ENCODE measurements at places on chromosomes 1 and 21. TPM values are rescaled to one million over a fixed set of nuclear protein-coding genes. Genes with fewer than 3 reads are reported as not detected.

Gene BTBD8
- total RNA-seq = 1.2 TPM

Gene POU3F1
- total RNA-seq = 0.44 TPM

Gene CD1B
- total RNA-seq = not detected

Gene NR5A2
- total RNA-seq = not detected

Gene SLC35F3
- 6.9 TPM for total RNA-seq

Gene PLA2G5
- total RNA-seq = not detected

Gene KRTAP12-2
- not detected for total RNA-seq

Gene TRNP1
- 0.73 TPM for total RNA-seq

- H3K4me1 ChIP-seq = no peaks in the 10 kb centered on the region
- no peak overlapping the region for H3K27ac ChIP-seq
Observed at GRCh38 chr1:113993072-113993471, 13.8 kb downstream of the OLFML3 start.

- peaks cover 10% of the 10 kb centered on the region for H3K36me3 ChIP-seq
- no peak overlapping the region for H3K27ac ChIP-seq
- no peak for DNase-seq
Observed at GRCh38 chr1:20896826-20897225, 109.7 kb upstream of the HP1BP3 start.

- no peak overlapping the region for H3K27ac ChIP-seq
- H3K4me1 ChIP-seq = no peaks in the 10 kb centered on the region
- no peaks in the 10 kb centered on the region for H3K36me3 ChIP-seq
- DNase-seq = no peak
Observed at GRCh38 chr21:40901691-40902090, 54.7 kb upstream of the DSCAM start.

DNA sequence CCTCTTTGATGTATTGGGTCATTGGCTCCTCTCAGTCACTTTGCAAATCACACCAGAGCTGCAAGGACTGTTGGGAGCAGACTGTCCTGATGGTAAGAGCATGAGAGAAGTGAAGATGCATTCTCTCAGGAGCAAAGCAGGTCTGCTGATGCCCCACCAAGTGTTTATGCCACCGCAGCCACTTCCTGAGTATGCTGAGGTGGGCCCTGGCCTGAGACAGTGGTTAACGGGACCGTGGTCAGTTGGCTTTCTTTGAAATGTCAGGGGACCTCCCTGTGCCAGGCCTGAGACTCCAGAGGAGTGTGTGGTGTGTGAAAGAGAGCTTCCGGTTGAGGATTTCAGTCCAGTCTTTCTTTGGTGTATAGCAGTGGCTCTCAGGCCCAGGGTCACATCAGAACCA lies 79.4 kb downstream of the SPATA46 start:
- no peak for DNase-seq
- no peak overlapping the region for H3K4me3 ChIP-seq
- no peak overlapping the region for H3K27ac ChIP-seq
- H3K27me3 ChIP-seq = no peaks in the 10 kb centered on the region
- H3K36me3 ChIP-seq = no peaks in the 10 kb centered on the region

DNA sequence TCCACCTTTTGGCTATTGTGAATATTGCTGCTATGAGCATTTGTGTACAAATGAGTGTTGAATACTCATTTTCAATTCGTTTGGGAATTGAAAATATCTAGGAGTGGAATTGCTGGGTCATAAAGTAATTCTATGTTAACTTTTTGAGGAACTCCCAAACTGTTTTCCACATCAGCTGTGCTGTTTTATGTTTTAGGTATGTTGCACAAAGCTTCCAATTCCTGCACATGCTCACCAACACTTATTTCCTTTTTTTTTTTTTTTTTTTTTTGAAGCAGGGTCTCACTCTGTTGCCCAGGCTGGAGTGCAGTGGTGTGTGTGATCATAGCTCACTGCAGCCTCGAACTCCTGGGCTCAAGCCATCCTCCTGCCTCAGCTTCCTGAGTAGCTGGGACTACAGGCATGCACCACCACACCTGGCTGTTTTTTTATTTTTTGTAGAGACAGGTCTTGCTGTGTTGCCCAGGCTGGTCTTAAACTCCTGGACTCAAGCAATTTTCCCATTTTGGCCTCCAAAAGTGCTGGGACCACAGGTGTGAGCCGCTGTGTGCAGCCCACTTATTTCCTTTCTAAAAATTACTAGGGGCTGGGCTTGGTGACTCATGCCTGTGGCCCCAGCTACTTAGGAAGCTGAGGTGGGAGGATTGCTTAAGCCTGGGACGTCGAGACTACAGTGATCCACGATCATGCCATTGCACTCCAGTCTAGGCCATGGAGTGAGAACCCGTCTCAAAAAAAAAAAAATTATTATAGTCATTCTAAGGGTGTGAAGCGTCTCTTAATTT lies 33.4 kb downstream of the TMCC2 start:
- no peaks in the 10 kb centered on the region for H3K27me3 ChIP-seq
- peaks cover 7% of the 10 kb centered on the region for H3K4me1 ChIP-seq
- H3K27ac ChIP-seq = no peak overlapping the region
- no peak overlapping the region for H3K4me3 ChIP-seq
- DNase-seq = no peak
- H3K36me3 ChIP-seq = no peaks in the 10 kb centered on the region

DNA sequence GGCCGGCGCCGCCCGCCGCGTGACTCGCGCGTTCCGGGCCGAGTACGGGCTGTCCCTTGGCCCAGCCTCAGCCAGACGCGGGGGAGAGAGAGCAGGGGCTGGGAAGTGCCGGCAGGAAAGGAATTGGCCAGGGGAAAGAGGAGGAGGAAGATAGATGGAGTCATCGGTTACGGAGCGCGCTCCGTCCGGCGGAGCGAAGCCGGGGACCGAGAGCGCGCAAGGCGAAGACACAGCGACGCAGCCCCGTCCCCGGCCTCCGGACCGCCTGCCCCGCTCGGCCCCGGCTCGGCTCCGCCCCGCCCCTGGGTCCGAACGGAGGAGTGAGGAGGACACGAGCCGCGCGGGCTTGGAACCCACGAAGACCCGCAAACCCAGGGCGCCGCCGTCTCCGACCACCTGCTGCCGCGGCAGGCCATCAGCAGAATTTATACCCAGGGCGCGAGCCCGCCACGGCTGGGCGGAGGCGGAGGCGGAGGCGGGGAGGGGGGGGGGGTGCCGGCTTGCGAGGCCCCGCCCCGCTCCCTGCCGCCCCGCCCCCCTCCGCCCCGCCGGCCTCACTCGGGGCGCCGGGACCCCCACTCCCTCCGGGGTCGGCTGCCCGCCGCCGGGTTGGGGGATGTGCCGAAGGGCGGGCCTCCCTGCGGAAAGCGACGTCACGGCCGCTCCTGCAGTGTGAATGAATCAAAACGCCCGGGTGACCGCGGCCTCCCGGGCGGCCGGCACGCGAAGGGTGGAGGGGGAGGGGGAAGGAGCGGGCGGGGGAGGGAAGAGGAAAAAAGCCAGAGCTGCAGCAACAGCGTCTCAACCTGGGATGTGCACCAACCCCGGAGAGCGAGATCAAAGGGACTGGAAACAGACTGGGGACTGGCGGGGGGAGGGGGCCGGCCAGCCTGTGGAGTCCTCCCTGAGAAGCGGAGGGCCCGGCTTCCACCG lies at the start of gene LHX4:
TSS of gene LHX4 (plus strand) at position 782 of the 933 bp plus-strand sequence. CDS start 266 bp downstream, outside the sequence.
- no peak within 1 kb of the TSS for H3K27ac ChIP-seq
- peaks cover 24% of the 10 kb centered on the region for H3K4me1 ChIP-seq
- H3K4me3 ChIP-seq = peak within 1 kb of the TSS; percentile 62
- no peak for DNase-seq
- no peaks in the 10 kb centered on the region for H3K36me3 ChIP-seq
- H3K27me3 ChIP-seq = peaks cover 55% of the 10 kb centered on the region

GRCh38 chr1:86119214-86119764 lies 37.3 kb downstream of the COL24A1 start:
- no peak for DNase-seq
- no peaks in the 10 kb centered on the region for H3K27me3 ChIP-seq
- H3K36me3 ChIP-seq = no peaks in the 10 kb centered on the region
- H3K4me1 ChIP-seq = no peaks in the 10 kb centered on the region
- no peak overlapping the region for H3K4me3 ChIP-seq

- no peak for DNase-seq
- H3K4me3 ChIP-seq = no peak overlapping the region
- no peaks in the 10 kb centered on the region for H3K27me3 ChIP-seq
- peaks cover 26% of the 10 kb centered on the region for H3K36me3 ChIP-seq
- peaks cover 54% of the 10 kb centered on the region for H3K4me1 ChIP-seq
- peak overlapping the region; percentile 30 for H3K27ac ChIP-seq
Observed at GRCh38 chr1:150999051-150999674, 7.5 kb downstream of the MINDY1 start.

DNA sequence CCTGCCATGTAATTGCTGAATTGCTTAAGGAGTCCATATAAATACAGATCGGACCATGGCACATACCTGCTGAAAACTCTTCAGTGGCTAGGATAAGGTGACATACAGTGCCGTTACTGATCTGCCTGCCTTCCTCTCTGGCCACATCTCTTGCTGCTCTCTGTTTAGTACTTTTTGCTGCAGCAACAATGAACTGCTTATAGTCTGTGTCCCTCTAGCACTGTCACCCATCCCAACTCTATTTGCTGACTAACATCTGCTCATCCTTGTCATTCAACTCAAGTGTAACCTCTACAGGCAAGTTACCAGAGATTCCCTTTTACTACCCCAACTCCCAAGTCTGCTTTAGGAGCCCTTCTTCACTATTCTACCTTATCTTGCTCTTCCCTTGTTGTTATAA lies 65.6 kb downstream of the GTF2B start:
- H3K4me1 ChIP-seq = no peaks in the 10 kb centered on the region
- no peaks in the 10 kb centered on the region for H3K27me3 ChIP-seq
- H3K36me3 ChIP-seq = peaks cover 8% of the 10 kb centered on the region
- H3K4me3 ChIP-seq = no peak overlapping the region
- H3K27ac ChIP-seq = no peak overlapping the region
- DNase-seq = no peak

- no peak overlapping the region for H3K27ac ChIP-seq
- no peaks in the 10 kb centered on the region for H3K4me1 ChIP-seq
- H3K4me3 ChIP-seq = no peak overlapping the region
- H3K27me3 ChIP-seq = no peaks in the 10 kb centered on the region
- no peaks in the 10 kb centered on the region for H3K36me3 ChIP-seq
Observed at GRCh38 chr1:59285691-59286090, 11.2 kb upstream of the FGGY start.

GRCh38 chr1:89483757-89484077 lies 40.9 kb upstream of the LRRC8B start:
- no peaks in the 10 kb centered on the region for H3K4me1 ChIP-seq
- DNase-seq = no peak

- no peaks in the 10 kb centered on the region for H3K4me1 ChIP-seq
- no peak for DNase-seq
- no peak overlapping the region for H3K27ac ChIP-seq
- H3K27me3 ChIP-seq = no peaks in the 10 kb centered on the region
- no peaks in the 10 kb centered on the region for H3K36me3 ChIP-seq
Observed at GRCh38 chr1:40588586-40588985, 57.1 kb downstream of the ZNF684 start.

DNA sequence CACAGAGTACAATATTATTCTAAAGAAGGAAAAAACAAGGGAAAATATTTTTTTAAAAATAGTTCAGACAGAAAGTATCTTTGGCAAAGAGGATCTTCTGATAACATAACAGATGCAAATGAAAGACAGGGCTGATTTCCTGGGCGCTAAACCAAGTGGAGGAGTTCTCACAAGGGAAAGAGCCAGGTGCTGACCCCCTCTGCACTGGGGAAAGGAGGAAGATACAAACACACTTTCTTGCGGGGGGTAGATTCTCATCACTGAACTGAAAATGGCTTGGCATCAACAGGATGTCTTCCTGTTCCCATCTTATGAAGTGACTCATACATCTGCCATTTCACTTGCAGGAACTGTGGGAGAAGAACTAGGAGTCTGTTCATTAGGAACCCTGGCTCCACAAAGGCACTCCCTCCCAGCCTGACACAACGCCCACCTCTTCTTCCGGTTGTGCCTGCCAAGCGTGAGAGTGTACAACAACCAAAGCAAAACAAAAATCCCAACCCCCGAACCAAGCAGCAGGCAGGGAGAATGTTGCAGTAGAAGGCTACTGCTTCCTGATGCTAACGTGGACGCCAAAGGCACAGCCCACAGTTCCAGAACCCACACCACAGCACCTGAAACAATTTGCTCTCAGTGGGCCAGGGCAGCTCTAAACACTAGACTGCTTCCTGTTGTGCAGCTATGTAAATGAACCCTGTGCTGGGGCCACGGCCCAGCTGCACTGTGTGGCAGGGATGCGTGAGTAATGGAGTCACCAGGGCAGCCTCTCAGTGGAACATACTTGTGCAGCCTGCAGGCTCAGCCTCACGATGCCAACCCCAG lies 51.0 kb downstream of the GADD45A start:
- no peaks in the 10 kb centered on the region for H3K27me3 ChIP-seq
- H3K36me3 ChIP-seq = no peaks in the 10 kb centered on the region

- H3K27ac ChIP-seq = no peak overlapping the region
- H3K36me3 ChIP-seq = no peaks in the 10 kb centered on the region
- no peaks in the 10 kb centered on the region for H3K27me3 ChIP-seq
- peaks cover 33% of the 10 kb centered on the region for H3K4me1 ChIP-seq
Observed at GRCh38 chr1:206828061-206828460, 37.4 kb upstream of the IL20 start.

GRCh38 chr1:162412002-162412401 lies at the start of gene SH2D1B:
SH2D1B (minus strand) TSS chr1:162412136; CDS start chr1:162412016, 120 bp downstream.
- no peaks in the 10 kb centered on the region for H3K27me3 ChIP-seq
- H3K4me3 ChIP-seq = no peak within 1 kb of the TSS
- H3K4me1 ChIP-seq = no peaks in the 10 kb centered on the region
- DNase-seq = no peak
- no peak within 1 kb of the TSS for H3K27ac ChIP-seq

GRCh38 chr1:155379180-155379579 lies 58.5 kb downstream of the RUSC1 start:
- H3K27ac ChIP-seq = no peak overlapping the region
- no peaks in the 10 kb centered on the region for H3K4me1 ChIP-seq
- peaks cover 21% of the 10 kb centered on the region for H3K36me3 ChIP-seq
- DNase-seq = no peak
- no peak overlapping the region for H3K4me3 ChIP-seq
- H3K27me3 ChIP-seq = no peaks in the 10 kb centered on the region

DNA sequence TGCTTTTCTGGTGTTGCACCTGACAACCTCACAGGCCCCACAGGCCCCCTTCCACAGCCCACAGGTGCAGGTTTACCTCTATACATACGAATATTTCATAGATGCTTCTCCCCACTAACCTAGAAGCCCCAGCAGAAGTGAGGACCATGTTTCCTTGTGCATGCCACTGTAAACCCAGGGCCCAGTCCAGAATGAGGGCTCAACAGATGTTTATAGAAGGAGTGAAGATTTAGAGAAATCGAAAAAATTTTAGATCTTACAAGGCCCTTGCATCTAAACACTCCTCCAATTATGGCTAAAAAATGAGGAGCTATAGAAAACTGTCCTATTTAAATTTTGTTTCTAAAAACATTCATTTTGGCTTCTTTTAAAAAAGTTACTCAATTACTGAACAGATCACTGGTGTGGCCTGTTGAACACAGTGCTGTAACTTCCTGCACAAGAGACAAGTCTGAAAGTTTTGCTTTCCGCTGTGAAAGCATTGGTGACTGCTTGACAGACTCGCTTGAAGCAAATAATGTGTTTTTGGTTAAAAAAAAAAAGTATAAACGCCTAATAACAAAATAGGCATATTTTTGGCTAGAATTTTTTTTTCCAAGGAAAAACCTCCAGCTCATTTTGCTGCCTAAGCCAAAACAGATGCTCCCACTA lies 1.2 kb downstream of the ABCB10 start:
- no peaks in the 10 kb centered on the region for H3K36me3 ChIP-seq
- H3K27ac ChIP-seq = peak overlapping the region; percentile 53
- DNase-seq = no peak
- no peaks in the 10 kb centered on the region for H3K27me3 ChIP-seq
- peak overlapping the region; percentile 70 for H3K4me3 ChIP-seq
- H3K4me1 ChIP-seq = peaks cover 20% of the 10 kb centered on the region

All from CD8-positive, alpha-beta memory T cell (primary cell).